Activated CD4-positive, alpha-beta T cell treated with anti-CD3 and anti-CD28 coated beads for 36 hours (primary cell): ENCODE measurements at places on chromosomes 6 and 20. TPM values are rescaled to one million over a fixed set of nuclear protein-coding genes. Genes with fewer than 3 reads are reported as not detected.
A peak's percentile ranks its signal among the peaks of the same experiment; 100 is the strongest.

- H3K4me3 ChIP-seq, result no peak overlapping the region
- H3K27me3 ChIP-seq, result no peaks in the 10 kb centered on the region
- H3K4me1 ChIP-seq, result no peaks in the 10 kb centered on the region
- no peak for DNase-seq
Measured at GRCh38 chr6:161639772-161640171, 365.9 kb upstream of the AGPAT4 start.

GRCh38 chr20:63766695-63767426 is 27.3 kb downstream of the SLC2A4RG start:
- no peaks in the 10 kb centered on the region for H3K27me3 ChIP-seq
- H3K27ac ChIP-seq, result no peak overlapping the region
- no peaks in the 10 kb centered on the region for H3K4me1 ChIP-seq
- no peak for DNase-seq

- H3K4me3 ChIP-seq, result no peak overlapping the region
- no peaks in the 10 kb centered on the region for H3K36me3 ChIP-seq
- DNase-seq, result no peak
- H3K27ac ChIP-seq, result no peak overlapping the region
- H3K27me3 ChIP-seq, result no peaks in the 10 kb centered on the region
Measured at GRCh38 chr6:130482645-130483390, 117.0 kb downstream of the TMEM200A start.

GRCh38 chr6:36793913-36794712 is 45.1 kb downstream of the CPNE5 start:
- peaks cover 5% of the 10 kb centered on the region for H3K27me3 ChIP-seq
- DNase-seq, result no peak
- no peaks in the 10 kb centered on the region for H3K36me3 ChIP-seq
- peaks cover under 1% of the 10 kb centered on the region for H3K4me1 ChIP-seq
- no peak overlapping the region for H3K4me3 ChIP-seq

DNA sequence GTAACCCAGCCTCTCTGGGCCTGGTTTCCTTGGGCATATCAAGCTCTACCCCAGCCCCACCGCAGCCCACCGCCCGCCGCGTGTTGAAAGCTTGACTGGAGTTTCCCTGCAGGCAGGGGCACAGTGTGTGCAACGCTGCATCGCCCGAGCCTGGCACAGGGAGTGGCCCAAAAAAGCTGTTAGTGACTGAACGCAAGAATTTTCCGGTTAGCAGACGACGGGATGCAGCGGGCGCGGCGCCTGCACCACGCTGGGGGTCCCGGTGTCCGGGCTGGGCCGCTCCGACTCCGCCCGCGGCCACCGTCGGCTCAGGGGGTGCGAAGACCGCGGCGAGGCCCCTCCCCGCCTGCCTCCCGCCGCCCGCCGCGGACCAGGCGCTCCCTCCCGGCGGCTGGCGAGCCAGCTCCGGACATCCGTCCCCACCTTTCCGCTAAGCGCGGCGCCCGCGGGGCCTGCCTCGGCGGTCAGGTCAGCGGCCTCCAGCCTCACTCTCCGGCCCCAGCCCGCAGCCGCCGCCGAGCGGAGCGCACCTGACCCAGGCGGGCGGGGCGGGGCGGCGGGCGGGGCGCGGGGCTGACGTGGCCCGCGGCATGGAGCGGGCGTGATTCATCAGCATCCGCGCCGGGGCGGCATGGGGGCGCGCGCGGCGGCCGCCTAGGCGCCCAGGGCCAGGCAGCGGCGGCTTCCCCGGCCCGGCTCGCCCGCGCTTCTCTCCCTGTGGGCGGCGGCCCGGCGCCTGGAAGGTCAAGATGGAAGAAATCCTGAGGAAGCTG is at the start of gene ARFGEF3:
ARFGEF3 (plus strand) TSS at position 602 of the 773 bp plus-strand sequence; CDS start at position 750, 148 bp downstream.
- DNase-seq, result peak; percentile 85
- peaks cover 13% of the 10 kb centered on the region for H3K4me1 ChIP-seq
- H3K4me3 ChIP-seq, result peak within 1 kb of the TSS; percentile 66
- H3K36me3 ChIP-seq, result no peaks in the 10 kb centered on the region
- no peak within 1 kb of the TSS for H3K27ac ChIP-seq
- peaks cover 60% of the 10 kb centered on the region for H3K27me3 ChIP-seq

DNA sequence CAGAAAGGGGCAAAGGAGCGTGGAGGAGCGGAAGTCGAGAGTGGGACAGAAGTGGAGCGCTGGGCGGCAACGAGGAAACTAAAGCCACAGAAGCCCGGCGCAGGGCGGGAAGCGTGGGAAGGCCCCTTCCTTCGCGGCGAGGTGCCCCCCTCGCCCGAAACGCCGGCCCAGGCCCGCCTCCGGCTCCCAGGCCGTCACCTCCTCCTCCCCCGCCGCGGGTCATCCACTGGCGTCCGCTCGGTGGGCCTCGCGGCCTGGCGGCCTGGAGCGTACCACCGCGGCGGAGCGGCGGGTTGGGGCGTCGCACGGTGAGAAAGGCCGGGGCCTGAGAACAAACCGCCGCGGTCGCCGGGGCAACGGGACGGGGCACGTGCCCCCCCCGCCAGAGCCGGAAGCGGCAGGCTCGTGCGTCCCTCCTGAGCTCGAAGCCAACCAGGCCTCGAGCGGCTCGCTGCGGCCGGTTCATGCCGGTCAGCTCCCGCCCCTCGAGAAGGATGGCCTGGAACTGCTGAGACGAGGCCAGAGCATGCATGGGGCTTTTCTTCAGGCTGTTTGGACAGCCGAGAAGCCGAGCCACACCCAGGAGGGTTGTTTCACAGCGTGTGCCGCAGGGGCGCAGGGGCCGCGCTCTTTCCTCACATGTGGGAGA is at the start of gene TCP11:
TCP11 (minus strand) TSS at position 333 of the 649 bp plus-strand sequence. CDS start 469 bp downstream, outside the sequence.
- H3K27ac ChIP-seq, result no peak within 1 kb of the TSS
- H3K36me3 ChIP-seq, result no peaks in the 10 kb centered on the region
- no peak within 1 kb of the TSS for H3K4me3 ChIP-seq
- H3K27me3 ChIP-seq, result peaks cover 22% of the 10 kb centered on the region
- peaks cover 13% of the 10 kb centered on the region for H3K4me1 ChIP-seq

DNA sequence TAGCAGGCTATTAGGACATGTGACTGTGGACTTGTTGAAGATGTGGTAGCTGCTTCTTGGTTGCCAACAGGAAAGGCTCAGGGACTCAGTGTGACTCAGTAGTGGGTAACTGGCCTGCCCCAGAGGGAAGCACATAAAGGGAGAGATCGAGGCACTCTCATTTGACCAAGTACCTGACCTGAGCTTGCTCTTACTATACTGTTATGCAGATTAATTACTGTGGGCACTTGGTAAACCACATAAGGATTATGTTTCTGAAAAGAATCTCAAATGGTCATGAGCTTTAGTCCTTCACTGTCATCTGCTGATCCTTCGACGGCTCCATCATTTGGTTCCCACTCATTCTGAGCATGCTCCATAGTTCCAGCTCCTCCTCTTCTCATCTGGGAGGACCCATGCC is 48.2 kb upstream of the RPL7L1 start:
- H3K36me3 ChIP-seq, result peaks cover 17% of the 10 kb centered on the region
- peaks cover 10% of the 10 kb centered on the region for H3K4me1 ChIP-seq
- no peak overlapping the region for H3K27ac ChIP-seq
- no peak for DNase-seq
- no peak overlapping the region for H3K4me3 ChIP-seq

DNA sequence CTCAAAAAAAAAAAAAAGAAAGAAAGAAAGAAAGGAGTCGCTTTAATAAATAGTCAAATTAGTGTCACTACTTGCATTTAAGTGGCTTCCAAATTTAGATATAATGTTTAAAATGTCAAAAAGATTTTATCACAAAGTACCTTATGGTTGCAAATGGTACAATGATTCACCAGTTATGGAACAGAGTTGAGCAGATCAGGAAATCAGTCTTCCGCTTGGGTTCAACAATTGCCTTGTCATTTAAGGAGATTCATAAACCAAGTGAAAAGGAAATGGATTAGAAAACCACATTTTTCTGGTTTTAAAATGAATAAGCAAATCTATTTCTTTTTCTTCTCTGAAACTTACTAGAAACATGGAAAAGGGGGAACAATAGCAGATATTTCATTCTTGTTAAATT is 94.8 kb upstream of the PTPRT start:
- H3K4me1 ChIP-seq, result peaks cover 3% of the 10 kb centered on the region
- no peak overlapping the region for H3K4me3 ChIP-seq
- DNase-seq, result no peak
- H3K36me3 ChIP-seq, result no peaks in the 10 kb centered on the region
- no peak overlapping the region for H3K27ac ChIP-seq

DNA sequence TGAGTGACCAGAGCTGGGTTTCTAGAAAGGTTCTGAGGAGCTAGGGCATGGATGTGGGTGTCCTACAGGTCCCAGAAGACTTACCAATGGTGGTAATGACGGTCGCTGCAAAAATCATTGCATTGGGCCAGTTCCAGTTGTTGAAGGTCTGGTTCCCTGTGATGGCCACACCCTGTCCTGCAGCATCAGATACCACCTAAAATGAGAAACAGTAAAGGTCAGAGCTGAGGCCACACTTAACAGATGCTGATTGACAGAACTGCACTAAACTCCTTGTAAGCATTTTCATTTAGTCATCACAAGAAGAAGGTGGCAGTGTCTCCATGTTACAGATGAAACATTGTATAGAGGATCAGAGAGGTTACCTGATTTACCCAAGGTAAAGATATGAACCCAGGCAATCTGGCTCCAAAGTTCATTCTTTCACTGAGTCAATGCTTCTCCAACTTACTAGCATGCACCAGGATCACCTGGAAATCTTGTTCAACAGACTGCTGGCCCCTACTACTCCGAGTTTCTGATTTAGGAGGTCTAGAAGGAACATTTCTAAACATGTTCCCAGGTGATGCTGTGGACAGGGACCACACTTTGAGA is 33.4 kb downstream of the KCNK5 start:
- H3K27me3 ChIP-seq, result no peaks in the 10 kb centered on the region
- no peak overlapping the region for H3K27ac ChIP-seq
- H3K36me3 ChIP-seq, result peaks cover 38% of the 10 kb centered on the region

GRCh38 chr6:3226042-3226441 is 1.4 kb downstream of the TUBB2B start:
- H3K4me3 ChIP-seq, result no peak overlapping the region
- peaks cover 34% of the 10 kb centered on the region for H3K4me1 ChIP-seq
- H3K27me3 ChIP-seq, result peaks cover 47% of the 10 kb centered on the region
- no peak overlapping the region for H3K27ac ChIP-seq
- no peaks in the 10 kb centered on the region for H3K36me3 ChIP-seq
- no peak for DNase-seq

DNA sequence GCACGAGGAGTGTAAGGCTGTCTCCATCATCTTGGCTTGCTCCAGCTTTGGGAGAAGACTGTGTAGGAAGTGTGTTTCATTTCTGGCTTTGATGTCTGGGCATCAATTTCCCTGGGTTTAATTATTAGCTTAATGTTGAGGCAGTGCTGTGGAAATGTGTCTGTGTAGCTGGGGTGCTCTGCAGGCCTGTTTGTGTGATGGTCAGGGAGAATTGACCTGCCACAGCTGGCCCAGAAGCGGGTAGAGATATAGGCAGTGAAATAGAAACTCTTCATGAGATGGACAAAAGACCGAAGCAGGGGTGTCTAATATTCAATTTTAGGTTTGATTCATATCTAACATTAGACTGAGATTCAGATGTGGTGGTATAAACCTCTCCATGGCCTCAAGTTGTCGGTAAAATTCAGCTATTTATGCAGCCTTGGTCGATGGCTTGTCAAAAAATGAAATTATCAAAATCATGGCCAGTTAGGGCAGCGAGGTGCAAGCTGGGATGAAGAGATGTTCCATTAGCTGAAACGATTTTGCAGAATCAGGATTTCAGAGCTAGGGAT is 95.3 kb upstream of the SNX9 start:
- no peaks in the 10 kb centered on the region for H3K4me1 ChIP-seq
- peaks cover 2% of the 10 kb centered on the region for H3K27me3 ChIP-seq
- no peak for DNase-seq
- no peak overlapping the region for H3K27ac ChIP-seq
- peaks cover 2% of the 10 kb centered on the region for H3K36me3 ChIP-seq
- no peak overlapping the region for H3K4me3 ChIP-seq

DNA sequence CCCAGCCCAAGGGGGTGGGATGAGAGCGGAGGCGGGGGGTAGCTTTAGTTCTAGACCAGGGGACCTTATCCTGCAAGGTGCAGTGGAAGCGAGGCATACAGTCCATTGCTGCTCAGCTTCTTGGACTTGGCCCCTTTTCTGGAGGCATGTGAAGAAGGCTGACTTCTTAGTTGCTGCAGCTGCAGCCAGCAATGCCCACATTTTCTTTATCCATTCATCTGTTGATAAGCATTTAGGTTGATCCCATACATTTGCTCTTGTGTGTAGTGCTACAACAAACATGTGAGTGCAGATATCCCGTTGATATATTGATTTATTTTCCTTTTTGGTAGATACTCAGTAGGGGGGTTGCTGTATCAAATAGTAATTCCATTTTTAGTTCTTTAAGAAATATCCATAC is 461.2 kb upstream of the IMPG1 start:
- H3K27me3 ChIP-seq, result no peaks in the 10 kb centered on the region
- no peaks in the 10 kb centered on the region for H3K4me1 ChIP-seq
- no peak overlapping the region for H3K4me3 ChIP-seq
- H3K36me3 ChIP-seq, result no peaks in the 10 kb centered on the region
- DNase-seq, result no peak

GRCh38 chr20:7975851-7976414 is 35.7 kb upstream of the HAO1 start:
- DNase-seq, result no peak
- no peak overlapping the region for H3K4me3 ChIP-seq
- H3K4me1 ChIP-seq, result peaks cover 8% of the 10 kb centered on the region
- no peaks in the 10 kb centered on the region for H3K27me3 ChIP-seq
- H3K36me3 ChIP-seq, result peaks cover 11% of the 10 kb centered on the region
- no peak overlapping the region for H3K27ac ChIP-seq

DNA sequence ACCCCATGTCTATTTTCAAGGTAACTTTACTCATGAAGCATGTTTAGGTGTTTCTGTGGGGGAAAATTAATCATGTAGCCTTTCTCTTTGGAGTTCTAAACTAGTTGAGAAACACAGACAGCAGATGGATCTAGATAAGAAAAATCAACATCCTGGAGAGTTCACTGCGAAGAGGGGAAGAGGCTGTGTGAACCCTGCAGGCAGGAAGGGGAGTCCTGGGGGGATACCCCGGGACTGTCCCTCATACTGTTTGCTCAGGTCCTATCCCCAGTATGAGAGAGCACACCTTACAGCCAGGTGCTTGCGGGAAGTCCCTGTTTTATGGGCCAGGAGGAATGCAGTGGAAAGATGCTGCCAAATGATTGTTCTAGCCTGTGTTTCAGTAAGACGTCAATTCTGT is 32.7 kb downstream of the CHMP4B start:
- H3K27ac ChIP-seq, result peak overlapping the region; percentile 20
- peaks cover 87% of the 10 kb centered on the region for H3K4me1 ChIP-seq
- no peaks in the 10 kb centered on the region for H3K27me3 ChIP-seq
- peaks cover 12% of the 10 kb centered on the region for H3K36me3 ChIP-seq

- no peak overlapping the region for H3K27ac ChIP-seq
- no peak for DNase-seq
- no peak overlapping the region for H3K4me3 ChIP-seq
- peaks cover 18% of the 10 kb centered on the region for H3K4me1 ChIP-seq
- H3K36me3 ChIP-seq, result no peaks in the 10 kb centered on the region
Measured at GRCh38 chr6:108800427-108800864, 47.8 kb upstream of the ARMC2 start.

DNA sequence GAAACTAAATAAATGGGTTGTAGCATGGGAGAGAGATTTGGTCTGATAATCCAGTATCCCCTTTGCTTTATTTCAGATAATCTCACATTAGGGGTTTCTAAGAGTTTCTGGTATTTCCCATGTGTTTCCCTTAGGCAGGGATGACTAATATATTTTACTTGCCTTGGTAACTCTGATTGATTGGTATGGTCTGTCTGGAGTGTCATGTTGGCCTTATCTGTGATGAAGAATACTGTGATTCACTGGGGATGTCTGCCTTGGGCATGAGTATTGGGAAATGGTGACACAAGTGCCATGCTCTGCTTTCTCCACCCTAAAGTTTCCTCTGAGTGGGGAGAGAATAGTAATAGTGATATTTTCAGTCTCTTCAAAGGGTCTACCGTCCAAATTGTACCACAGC is 10.1 kb downstream of the SLC22A2 start:
- H3K27me3 ChIP-seq, result peaks cover 15% of the 10 kb centered on the region
- no peak overlapping the region for H3K27ac ChIP-seq
- no peak overlapping the region for H3K4me3 ChIP-seq
- H3K36me3 ChIP-seq, result no peaks in the 10 kb centered on the region
- no peak for DNase-seq

SRSF3 gene
- 464 TPM for total RNA-seq

DSP gene
- total RNA-seq, result 0.05 TPM

RCAN2 gene
- 0.91 TPM for total RNA-seq
